Stomach (tissue), 19 donors: ENCODE measurements at places on chromosomes 11 and 22.

DNA sequence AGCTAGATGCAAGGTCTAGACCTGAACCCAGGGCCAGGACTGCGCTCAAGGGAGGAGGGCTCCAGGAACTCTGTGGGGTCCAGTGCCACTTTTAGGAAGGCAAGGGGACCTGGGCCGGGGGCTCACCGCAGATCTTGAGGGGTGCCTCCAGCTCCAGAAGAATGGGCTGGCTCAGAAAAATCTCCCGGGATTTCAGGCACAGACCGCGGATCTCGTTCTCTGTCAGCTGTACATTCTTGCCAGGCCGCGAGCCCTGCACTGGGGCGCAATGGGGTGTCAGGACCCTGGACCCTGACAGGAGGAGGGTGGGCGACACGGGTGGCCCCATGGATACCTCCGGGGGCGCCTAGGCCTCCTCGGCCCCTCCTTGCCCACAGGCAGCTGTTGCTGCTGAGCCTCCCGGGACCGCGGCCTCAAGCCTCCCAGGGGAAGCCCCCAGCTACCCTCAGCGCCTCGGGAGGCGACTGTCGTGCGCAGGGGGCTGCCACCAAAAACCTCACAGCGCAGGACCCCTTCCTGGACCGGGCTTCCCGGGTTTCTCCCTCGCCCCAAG lies 640 bp downstream of the PPP1CA start:
- DNase-seq: no peak

DNA sequence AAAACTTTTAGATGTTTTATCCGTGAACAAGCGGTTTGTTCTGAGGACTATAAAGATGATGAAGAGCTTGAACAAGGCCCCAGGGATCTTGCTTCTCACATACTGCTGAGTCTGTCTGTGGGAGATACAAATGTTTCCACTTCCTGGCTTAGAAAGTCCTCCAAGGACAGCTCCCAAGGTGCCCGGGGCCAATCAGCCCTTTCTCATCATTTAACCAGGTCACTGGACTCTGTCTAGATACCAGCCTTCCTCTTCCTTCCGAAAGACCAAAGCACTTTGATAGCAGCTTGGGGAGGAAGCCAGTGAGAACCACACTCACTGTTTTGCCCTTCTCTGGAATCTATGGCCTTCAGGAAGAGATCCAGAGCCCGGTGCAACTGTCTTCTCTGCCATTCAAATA lies 4.3 kb upstream of the MICAL2 start:
- DNase-seq: no peak

- DNase-seq: no peak
These were observed 706.8 kb upstream of the ANO3 start for GRCh38 chr11:25625094-25625493.

DNA sequence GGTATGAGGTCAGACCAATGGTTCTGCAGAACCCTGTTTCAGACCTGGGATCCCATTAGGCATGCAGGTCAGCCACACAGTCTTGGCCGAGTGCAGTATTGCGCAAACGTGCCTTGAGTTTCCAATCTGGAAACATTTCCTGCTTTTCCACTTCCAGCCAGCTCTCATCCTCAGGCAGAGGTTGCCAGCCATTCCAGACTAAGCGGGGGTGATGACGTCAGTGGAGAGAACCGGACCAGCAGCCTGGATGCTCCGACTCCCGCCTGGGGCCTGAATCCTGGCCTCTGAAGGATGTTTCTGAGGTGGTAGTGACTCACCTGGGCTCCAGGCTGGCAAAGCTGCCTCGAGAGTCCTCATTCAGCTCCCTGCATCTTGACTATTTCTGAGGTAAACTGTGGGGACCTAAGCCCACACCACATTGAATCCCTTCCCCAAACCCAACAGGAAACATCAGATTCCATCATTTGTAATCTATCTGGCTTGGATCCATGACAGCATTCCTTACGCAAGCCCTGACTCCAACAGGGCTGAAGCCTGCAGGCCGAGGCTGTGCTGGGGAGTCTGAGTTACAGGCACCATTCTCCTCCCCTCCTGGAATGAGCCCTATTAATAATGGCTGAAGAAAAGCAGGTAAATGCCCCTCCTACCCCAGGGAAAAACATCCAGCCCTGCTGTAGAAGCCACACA lies 83.0 kb downstream of the ABTB2 start:
- peak; percentile 87 for DNase-seq

GRCh38 chr11:64233913-64234586 lies at the start of gene VEGFB:
TSS of gene VEGFB (plus strand) at chr11:64234584. CDS start at chr11:64234834, 250 bp downstream.
- DNase-seq: peak; percentile 81

GRCh38 chr22:50308597-50308935 lies 1.1 kb upstream of the PLXNB2 start:
- DNase-seq: peak; percentile 79

- no peak for DNase-seq
These were observed 452.9 kb downstream of the MN1 start for GRCh38 chr22:27348634-27349033.

GRCh38 chr11:12680246-12680939 lies 6.2 kb downstream of the TEAD1 start:
- peak; percentile 94 for DNase-seq

DNA sequence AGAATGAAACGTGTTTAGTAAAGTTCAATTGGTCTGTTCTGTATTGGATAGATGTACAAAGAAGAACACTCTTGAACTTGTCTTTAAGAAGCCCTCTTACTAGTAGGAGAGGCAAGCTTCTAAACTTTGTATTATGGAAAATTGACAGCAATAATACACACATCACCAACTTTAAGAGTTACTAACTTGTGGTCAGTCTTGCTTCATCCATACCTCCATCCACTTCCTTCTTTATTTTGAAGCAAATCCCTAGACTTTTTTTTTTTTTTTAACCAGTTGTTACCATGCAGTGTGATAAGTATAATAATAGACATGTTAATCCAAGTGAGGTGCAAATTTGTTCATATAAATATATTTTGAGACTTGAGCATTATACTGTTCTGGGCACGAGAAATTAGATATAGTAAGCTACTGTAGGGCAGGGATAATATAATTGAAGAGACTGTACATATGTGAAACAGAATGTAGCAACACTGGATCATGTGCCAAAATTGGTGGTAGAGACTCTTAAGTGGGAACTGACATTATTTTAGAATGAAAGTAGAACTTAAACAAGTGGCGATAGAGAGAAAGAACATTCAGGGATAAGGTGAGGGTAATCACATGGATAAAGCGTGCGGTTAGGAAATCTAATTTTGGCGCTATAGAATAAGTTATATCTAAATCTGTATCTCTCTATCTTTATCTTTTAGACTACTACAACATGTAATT lies 6.5 kb downstream of the FAR1 start:
- DNase-seq: no peak

- DNase-seq: peak; percentile 71
These were observed 23.9 kb upstream of the MICAL2 start for GRCh38 chr11:12086271-12087074.

GRCh38 chr11:67349928-67350465 lies 3.3 kb downstream of the POLD4 start:
- DNase-seq: no peak

- DNase-seq: no peak
These were observed 13.2 kb downstream of the CRTAM start for GRCh38 chr11:122851366-122851966.

- no peak for DNase-seq
These were observed 56.7 kb upstream of the CHST1 start for GRCh38 chr11:45722144-45722543.

- DNase-seq: no peak
These were observed 77.6 kb downstream of the LUZP2 start for GRCh38 chr11:24574461-24574860.

GRCh38 chr11:24408202-24408601 lies 88.7 kb upstream of the LUZP2 start:
- no peak for DNase-seq

DNA sequence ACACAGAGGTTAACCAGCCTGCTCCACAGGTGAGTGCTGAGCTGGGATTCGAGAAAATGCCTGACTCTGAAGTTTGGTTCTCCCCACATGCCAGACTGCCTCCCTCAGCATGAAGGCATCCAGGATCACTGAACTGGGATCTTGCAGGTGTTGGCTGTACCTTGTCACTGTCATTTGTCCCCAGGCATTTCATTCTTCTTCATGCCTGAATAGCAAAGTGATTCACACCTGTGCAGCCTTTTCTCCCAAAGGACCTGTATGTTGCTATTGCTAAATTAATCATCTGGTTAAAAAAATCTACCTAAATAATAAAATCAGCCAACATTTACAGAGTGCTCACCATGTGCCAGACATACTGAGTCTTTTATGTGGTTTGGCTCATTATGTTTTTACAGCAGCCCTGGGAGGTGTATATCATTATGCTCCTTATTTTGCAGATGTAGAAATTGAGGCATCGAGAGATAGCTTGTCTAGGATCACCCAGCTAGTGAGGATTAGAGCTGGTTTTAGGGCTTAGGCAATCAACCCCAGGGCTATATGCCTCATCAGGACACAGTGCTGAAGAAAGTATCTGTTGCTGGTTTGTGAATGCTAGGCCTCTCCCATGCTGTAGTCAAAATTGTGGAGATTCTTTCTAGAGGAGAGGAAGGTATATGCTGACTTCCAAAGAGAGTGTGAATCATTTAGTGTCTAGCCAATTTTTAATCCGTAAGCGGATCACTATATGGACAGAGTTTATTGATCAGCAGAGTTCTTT lies 204.4 kb downstream of the HIPK3 start:
- no peak for DNase-seq

GRCh38 chr22:43088984-43089717 lies at the start of gene TTLL1:
TSS of gene TTLL1 (minus strand) at chr22:43089391. CDS start at chr22:43075586, 13,805 bp downstream.
- DNase-seq: peak; percentile 92

DNA sequence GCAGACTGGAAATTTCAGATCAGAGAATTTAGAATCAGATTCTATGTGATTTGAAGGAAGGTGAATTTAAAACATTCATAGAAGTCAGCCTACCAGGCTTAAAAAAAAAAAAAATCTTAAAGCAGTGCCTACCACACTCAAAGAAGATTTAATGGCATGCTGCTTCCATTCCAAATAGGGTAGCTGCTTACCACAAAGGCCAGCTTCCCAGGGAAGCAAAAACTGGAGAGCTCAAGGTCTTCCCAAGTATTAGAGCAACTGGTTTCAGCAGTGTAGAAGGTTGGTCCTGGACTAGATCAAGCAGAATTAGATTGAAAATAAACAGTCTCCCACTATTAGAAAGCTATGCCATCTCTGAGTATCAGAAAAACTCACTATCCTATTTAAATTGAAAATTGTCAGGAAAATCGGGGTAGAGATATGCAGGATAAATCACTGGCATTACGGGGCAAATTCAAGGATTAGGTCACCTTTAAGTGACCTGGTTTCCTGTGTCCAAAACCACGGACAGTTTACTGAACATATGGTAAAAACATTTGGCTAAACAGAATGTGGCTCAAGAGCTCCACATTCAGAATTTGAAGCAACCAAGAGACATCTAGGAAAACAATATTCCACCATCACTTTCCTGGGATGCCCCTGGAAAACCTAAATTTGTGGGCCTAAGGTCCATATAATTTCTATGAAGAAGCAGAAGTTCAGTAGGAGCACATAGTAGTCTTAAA lies 1.3 kb downstream of the C11orf42 start:
- no peak for DNase-seq

DNA sequence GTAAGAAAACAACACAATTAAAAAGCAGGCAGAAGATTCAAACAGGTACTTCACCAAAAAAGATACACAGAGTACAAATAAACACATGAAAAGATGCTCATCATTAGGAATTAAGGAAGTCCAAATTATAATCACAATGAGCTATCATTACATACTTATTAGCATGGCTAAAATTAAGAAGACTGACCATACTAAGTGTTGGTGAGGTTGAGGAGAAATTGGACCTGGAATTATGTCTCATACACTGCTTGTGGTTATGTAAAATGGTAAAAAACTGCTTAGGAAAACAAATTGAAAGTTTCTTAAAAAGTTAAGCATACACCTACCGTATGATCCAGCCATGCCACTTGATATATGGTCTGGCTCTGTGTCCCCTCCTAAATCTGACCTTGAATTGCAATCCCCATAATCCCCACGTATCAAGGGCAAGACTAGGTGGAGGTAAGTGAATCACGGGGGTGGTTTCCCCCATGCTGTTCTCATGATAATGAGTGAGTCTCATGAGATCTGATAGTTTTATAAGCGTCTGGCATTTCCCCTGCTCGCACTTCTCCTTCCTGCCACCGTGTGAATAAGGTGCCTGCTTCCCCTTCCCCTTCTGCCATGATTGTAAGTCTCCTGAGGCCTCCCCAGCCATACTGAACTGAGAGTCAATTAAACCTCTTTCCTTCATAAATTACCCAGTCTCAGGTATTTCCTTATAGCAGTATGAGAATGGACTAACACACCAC lies 4.8 kb downstream of the SAAL1 start:
- no peak for DNase-seq

DNA sequence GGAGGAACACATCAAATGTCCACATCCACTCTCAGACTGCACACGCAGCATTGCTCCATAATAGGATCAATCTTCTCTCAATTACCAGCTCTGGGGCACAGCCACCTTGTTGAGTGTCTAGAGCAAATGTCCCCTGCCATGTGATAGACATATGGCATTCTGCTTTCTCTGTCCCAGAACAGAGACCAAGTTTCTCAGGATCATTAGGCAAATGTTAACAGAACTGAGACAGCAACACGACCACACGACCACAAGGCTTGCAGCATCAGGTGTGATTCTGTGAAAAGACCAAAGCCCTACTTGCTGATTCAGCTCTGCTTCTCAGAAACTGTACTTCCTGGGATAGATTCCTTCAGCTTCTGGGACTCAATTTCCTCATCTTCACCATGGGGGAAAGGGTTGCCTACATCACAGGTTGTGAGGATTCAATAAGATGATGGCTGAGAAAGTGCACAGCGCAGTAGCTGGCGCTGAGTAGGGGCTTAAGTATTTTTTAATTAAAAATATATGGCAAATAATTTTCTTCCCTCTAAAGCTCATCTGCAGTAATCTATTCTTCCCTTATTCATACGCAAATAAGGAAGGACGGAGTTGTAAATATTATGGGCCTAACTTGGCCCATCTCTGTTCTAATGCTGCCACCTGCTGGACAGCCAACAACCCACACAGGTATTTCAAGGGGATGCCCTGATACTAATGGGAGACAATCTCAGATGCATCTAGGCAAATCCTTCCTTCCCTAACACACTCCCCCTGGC lies 54.3 kb upstream of the USP47 start:
- DNase-seq: peak; percentile 79

DNA sequence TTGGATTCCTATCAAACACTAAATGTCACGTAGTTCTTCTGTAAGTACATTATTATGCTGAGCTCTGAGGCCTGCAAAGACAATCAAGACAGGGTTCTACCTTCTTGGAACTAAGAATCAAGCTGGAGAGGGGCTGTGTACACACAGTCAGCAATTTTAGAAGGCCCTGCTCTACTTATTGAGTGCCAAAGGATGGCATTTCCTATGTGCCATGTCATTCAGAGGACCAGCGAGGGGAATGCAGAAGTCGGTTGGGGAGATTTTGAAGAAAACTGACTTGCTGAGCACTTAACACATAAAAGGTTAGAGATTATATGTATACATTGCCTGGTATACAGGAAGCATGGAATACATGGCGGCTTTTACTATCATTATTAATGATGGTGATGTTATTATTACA lies 5.3 kb downstream of the SLC37A2 start:
- DNase-seq: no peak

DNA sequence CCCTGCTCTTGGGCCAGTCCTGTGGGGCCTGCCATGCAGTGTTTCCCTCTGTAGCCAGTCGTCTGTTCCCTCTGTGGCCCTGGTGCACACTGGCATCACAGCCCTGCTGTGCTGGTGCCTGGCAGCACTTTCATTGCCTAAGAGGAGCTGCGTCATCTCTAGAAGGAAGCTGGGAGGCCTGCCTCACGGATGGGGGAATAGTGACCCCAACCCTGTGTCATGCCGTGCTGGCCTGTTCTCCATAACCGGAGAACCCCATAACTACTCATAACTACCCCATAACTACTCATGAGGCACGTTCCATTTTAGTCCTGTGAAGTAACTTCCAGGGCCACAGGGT lies 14.0 kb downstream of the RAB36 start:
- DNase-seq: no peak
